Activated CD4-positive, CD25-positive, alpha-beta regulatory T cell (primary cell): ENCODE measurements at places on chromosomes 5 and 9.

DNA sequence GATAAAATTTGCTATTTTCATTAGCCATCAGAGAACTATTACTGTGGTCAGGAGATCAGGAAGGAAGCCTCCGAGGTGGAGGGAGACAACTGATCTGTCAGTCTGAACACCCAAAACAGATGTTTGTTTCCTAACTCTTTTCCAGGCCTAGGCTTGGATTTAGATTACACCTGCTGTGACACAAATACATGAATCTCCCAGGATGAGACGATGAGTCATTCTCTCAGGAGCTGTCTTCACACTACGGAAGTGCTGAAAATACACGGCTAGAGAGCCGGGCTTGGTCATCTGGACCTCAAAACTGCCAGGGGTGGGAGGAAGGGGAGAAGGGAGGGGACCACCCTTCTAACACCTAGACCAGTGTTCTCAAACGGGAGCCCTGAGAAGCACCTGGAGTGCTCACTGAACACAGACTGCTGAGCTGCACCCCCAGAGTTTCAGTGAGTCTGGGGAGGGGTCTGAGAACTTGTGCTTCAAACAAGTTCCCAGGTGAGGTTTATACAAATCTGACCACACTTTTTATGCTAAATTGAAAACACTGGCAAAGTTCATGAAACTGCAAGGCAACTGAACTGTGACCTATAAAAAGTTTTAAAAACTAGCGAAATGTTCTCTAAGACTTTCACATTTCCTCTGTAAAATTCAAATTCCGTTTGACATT lies 80.3 kb upstream of the EQTN start:
- DNase-seq, result no peak

DNA sequence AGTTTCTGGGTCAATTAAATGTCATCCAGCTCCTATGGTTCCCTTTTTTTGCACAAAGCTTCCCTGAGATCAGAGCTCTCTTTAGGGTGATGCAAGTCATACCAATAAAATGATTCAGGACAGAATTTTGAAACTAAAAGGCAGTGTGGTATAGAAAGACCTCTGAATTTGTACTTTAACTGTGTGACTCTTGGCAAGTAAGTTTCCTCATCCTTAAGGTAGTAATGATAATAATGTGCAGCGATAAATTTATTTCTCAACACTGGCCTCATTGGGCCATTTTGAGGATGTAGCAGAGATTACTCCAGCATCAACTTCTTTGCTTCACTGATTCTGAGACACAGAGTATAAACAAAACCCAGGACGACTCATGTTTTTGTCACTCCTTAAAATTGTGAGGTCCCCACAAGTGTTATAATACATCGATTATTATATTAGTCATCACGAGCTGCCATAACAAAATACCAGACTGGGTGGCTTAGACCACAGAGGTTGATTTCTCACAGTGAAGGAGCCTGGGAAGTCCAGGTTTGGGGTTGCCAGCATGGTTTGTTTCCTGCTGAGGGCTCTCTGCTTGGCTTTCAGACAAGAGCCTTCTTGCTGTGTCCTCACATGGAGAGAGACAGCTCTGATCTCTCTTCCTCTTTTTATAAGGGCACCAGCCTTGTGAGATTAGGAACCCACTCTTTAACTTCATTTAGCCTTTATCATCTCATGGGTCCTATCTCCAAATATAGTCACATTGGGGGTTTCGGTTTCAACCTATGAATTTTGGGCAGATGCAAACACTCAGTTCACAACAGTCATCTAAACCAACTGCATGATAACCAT lies 293.0 kb downstream of the ZNF608 start:
- no peak for DNase-seq

- DNase-seq, result no peak
Measured at GRCh38 chr9:28270156-28270555, 696.9 kb upstream of the C9orf72 start.

DNA sequence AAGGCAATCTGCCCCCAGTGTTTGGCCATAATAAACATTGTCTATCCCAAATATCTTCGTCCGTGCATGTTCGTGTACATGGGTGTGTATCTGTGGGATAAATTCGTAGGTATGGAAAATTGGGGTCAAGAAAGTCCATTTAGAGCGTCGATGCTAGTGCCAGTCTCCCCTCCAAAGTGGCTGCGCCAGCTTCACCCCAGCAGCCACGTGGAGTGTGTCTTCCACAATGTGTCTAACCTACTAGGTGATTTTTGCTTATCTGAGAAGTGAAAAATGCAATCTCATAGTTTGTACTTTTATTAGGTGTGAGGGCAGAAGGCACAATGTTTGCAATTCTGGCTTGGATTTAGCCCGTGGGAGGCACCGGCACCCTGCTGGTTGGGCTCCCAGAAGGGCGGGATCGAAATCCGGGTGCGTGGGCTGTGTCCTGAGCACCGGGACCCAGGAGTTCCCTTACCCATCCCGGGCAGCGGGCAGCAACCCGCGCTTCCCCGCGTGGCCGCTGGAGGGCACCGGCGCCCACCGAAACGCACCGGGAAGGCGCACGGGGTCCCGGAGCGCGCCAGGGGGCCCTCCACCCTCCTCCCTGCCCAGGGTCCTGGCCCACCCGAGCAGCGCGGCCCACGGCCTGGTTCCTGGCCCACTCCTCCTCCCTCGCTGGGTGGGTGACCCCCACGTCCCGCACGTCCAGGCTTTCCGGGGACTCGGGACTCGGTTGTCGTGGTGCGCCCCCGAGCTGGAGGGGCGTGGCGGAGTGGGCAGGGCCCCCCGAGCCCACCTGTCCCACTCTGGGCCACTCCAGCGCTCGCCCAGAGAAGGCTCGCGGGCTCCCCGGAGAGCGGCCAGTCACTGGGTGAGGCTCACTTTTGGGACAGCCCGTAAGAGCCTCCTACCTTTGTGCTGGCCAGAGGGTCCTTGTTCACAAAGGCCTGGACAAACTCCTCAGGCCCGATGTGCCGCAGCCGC lies 55.4 kb upstream of the RNF130 start:
- DNase-seq, result no peak

DNA sequence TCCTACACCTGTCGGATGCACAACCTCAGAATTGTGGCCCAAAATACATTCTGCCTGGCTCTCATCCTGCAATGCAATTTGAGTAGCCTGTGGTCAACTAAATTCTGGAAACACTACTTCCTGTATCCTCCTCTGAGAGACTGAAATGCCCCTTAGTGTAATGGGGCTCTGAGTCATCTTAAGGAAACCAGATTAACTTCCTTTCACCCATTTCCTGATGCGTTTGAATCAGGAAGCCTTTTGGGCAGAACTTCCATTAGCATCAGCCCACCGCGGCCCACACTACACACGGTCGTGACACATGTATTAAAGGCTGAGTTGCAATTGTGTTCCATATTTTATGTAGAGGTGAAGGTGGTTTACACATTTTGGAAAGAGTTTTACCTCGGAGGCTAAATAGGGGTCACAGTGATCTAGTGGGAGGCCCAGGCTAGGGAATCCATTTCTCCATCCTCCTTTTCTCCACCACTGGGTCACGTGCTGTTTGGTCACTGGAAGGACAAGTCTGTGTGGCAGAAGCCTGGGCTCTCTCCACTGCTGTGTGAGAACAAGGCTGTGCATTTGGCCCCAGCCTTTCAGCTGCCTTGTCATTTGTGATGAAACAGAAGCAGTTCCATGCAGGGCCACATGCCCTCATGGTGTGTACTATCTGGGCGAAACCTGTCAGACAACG lies 55.9 kb downstream of the DAP start:
- no peak for DNase-seq

- DNase-seq, result no peak
Measured at GRCh38 chr9:131264231-131264630, 12.1 kb downstream of the FAM78A start.

DNA sequence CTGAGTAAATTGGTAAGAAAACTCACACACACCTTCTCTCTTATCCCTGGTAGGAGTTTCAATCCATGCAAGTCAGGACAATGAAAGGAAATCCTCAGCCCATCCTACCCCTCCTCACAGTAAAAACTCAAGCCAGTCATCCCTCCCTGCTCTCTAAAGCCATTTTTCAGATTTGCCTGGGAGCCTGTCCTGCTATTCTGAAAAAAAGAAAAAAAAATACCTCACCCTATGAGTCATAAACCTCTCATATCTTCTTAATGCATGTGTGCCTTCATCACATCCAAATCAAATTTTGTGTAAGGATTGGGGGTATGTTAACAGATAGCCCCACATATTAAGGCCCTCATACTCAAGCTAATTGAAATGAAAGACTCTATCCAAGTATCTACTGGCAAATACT lies 14.1 kb downstream of the UGT3A2 start:
- no peak for DNase-seq

- DNase-seq, result no peak
Measured at GRCh38 chr5:150321211-150321610, 18.5 kb upstream of the ARSI start.

DNA sequence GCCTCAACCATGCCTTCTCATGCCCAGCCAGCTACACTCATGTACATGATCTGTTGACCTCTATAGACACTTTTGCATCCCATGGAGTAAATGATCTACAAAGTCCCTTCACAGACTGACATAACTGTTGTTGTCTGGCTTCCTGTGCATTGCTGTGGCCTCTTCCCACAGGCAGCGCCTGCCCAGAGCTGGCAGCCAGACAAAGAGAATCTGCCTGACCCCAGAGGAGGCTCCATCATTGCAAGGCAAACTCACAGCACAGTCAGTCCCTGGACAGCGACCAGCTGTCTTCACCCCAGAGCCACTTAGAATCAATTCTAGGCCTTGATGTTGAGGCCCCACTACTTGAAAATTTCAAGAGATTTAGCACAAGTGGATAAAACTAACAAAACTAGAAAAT lies 65.5 kb downstream of the INSYN2B start:
- no peak for DNase-seq

DNA sequence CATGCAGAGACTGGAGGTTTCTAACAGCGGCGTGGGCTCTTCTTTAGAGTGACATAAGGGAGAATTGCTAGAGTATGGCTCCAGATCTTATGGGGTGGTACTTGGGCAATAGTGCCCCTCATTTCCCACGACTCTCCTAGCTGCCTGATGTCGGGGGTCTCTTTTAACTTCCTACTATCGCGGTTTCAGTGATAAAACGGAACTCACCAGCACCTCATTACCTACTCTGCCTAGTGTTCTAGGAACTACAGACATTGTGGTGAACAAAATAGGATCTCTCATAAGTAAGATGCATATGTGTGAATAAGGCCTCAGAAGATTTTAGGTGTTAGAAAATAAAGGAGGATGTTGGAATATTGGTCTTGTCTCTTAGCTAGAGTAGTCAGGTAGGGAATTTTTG lies 1.1 kb downstream of the ICE1 start:
- no peak for DNase-seq

DNA sequence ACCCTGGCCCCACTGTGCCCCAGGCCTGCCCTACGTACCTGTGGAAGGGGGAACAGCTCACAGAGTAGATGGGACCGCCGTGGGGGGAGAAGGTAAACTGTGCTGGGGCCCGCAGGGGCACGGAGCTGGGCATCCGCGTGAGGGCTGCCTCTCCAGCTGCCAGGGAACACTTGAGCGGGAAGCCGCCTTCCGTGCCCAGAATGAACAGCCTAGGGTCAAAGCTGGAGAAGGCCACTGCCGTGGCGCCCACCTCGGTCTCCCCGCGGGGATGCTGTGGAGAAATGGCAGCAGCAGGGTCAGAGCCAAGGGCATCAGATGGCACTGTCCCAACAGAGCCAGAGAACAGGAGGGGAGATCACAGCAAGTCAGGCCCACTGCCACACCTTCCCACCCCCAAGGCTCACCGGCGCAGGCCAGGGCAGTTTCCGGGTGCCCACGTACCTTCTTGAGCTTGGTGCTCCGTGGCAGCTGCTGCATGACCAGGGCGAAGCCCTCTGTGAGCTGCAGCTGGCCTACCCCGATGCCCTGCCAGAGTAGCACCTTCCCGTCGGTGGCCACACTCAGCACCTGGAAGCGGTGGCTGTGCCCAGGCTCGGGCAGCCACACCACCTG lies 21.9 kb downstream of the DYNC2I2 start:
- DNase-seq, result no peak

DNA sequence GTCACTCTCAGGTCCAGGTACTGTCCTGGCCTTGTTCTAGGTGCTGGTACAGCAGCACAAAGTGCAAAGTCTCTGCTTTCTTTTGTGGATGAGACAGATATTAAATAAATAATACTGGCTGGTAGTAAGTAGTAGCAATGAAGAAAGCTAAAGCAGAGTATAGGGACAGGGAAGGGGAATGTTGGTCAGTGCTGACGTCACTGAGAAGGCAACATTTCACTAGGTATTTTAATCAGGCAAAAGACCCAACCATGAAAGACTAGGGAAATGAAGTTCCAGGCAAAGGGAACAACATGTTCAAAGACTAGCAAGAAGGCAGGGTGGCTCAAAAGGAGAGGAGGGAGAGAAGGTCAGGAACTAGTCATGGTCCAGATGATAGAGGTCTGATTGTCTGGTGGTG lies 388.2 kb downstream of the YTHDC2 start:
- DNase-seq, result no peak
